Femur (tissue), 1 donor: ENCODE measurements at places on chromosomes 6 and 20.

GRCh38 chr6:137793805-137794515, 73.1 kb upstream of the TNFAIP3 start:
- no peak for DNase-seq

- DNase-seq, result no peak
Measured at GRCh38 chr6:130147111-130147510, 75.6 kb downstream of the SAMD3 start.

GRCh38 chr6:136527831-136528230, 22.4 kb downstream of the MAP7 start:
- no peak for DNase-seq

DNA sequence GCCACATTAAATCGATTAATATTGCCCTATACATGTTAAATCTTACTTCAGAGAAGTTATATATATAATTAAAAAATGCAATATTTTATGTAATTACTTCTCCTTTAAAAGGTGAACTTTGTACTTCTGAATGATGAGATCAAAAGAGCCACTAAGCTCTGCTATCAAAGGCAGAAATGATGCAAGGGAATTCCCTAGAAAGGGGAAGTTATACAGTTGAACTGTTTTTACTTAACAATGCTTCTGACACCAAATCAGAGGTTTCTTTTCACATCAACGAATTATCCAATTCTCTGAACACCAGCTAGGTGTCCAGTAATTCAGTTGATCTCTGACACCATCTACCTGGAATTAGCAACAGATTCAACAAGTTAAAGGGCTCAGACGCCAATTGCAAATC, 319.9 kb upstream of the TSHZ2 start:
- DNase-seq, result no peak

GRCh38 chr6:12585497-12585958, 131.0 kb upstream of the PHACTR1 start:
- peak; percentile 25 for DNase-seq

DNA sequence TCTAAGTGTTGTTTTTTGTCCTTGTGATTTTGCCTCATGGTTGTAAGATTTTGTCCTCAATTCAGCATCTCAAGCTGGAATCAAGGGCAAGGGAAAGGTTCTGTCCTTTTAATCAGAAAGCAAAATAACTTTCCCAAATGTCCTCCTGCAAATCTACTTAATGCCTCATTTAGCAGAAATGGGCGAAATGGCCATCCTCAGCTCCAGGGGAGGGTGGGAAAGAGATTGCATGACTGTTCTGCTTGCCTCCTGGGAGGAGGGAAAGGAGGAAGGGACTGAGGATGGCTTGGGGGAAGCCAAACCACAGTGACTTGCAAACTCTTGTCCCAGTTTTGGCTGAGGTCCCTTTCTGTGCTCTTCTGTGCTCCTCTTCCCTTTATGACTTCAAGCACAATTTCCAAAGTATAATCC, 43.4 kb downstream of the TNFAIP3 start:
- no peak for DNase-seq

GRCh38 chr20:60691966-60692615, 560.0 kb upstream of the CDH4 start:
- DNase-seq, result no peak

GRCh38 chr6:13395272-13396237, 67.2 kb upstream of the TBC1D7 start:
- DNase-seq, result peak; percentile 59

DNA sequence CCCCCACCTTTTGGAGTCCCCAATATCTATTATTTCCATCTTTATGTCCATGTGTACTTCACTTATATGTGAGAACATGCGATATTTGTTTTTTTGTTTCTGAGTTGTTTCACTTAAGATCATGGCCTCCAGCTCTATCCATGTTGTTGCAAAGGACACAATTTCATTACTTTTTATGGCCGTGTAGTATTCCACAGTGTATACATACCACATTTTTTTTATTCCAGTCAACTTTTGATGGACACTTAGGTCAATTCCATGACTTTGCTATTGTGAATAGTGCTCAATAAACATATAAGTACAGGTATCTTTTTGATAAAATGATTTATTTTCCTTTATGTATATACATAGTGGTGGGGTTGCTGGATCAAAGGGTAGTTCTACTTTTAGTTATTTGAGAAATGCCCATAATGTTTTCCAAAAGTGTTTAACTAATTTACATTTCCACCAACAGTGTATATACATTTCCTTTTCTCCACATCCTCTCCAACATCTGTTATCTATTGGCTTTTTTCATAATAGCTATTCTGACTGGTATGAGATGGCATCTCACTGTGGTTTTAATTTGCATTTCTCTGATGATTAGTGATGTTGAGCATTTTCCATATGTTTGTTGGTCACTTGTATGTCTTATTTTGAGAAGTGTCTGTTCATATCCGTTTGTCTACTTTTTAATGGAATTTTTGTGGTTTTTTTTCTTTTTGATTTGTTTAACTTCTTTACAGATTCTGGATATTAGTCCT, 34.0 kb upstream of the COL10A1 start:
- no peak for DNase-seq

GRCh38 chr20:23254505-23254904, 96.1 kb upstream of the NXT1 start:
- DNase-seq, result no peak
